ENCODE measurements at places on chromosomes 16 and 17.
A peak's percentile ranks its signal among the peaks of the same experiment; 100 is the strongest.

- peak; percentile 17 for DNase-seq
Observed at GRCh38 chr17:81665205-81666091, 957 bp downstream of the OXLD1 start.

- no peak for DNase-seq
Observed at GRCh38 chr16:31141489-31142108, 6.1 kb upstream of the PRSS8 start.

DNA sequence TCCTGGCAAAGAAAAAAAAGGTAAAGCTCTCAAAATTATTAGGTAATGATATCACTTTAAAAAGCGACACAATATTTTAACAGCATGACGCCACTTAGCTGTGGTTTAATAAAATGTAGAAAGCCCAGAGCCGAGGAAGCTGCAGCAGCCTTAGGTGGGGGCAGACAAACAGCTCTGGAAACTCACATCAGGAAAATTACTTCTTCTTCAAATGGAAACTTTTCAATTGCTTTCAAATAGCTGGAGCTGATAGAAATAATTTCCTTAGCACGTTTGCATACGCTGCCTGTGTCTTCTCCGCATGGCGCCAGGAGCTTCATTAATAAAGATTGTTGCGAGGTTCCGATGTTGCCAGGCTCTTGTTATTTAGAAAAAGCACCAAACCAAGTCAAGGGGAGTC is 835.3 kb upstream of the EEF2KMT start:
- no peak for DNase-seq

GRCh38 chr17:17140590-17140980 is 65.5 kb downstream of the PLD6 start:
- DNase-seq, result peak; percentile 64

DNA sequence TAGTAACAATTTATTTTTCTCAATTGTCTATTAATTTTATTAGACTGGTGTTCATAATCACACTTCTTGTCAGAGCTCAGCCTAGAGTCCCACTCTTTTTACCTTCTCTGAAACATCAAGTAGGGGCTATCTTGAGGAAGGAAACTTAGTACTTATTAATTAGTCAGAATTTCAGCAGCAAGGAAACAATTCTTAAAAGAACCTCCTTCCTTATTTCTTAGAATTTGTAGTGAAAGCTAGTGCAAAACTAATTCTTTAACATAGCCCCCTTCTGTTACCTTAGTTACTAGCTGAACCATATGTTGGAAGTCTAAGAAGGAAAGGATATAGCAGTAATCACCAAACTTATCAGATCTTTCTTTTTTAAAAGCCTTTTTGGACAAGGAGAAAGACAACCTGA is 35.2 kb downstream of the MAP2K4 start:
- DNase-seq, result no peak

DNA sequence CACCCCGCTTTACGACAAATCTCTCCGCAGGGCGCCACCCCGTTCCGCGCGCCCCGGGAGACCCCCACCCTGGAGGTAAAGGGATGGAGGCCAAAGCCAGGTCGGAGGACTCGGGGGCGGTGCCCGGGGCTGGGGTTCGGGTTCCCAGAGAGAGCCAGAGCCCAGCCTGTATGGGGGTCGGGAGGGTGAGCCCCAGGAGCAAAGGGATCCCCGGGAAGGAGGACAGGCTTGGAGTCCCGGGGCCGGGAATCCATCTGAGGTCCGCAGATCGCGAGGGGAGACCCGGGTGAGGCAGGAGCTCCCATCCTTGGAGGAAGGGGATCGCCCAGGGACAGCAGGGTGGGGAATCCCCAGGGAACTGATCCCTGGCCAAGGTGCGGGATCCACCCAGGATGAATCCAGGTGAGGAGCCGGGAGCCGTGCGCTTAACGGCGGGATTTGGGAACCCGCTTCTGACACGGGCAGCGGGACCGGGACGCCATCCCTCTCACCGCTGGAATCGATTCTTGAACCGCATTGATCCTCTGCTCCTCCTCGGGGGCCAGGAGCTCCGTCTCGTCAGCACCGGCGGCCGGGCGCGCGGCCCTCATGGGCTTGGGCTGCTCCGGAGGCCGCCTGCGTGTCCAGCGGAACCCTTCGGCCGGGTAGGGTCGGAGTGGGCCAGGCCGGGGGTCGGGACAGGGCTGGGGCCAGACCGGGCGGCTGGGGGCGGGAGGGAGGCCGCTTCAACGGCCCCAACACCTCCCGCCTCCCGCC is at the start of gene MMD:
Gene MMD (minus strand): TSS at position 657 of the 756 bp plus-strand sequence. CDS start 140 bp downstream, at position 517.
- peak; percentile 13 for DNase-seq

DNA sequence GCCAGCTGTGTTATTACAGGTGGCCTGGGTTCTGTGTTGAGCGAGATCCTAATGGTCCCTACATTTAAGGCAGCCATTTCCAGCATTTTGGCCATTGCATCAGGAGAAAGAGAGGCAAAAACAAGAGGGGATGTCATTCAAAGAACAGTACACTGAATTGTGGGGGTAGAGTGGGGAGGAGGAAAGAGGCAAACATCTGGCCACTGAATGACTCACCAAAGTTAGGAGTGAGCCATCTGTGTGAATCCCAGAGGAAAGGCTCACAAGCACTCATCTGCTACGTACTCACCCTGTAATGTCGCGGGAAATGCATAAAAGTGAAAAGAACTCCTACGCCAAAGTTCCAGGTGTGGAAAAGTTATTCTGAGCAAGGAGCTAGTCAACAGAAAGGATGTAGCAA is 16.7 kb downstream of the KRABD2 start:
- DNase-seq, result peak; percentile 86

- no peak for DNase-seq
Observed at GRCh38 chr16:35310999-35311398, 1851.6 kb downstream of the TP53TG3F start.

- no peak for DNase-seq
Observed at GRCh38 chr17:74639704-74640151, 16.2 kb upstream of the CD300E start.

- no peak for DNase-seq
Observed at GRCh38 chr16:65102326-65102725, 19.5 kb downstream of the CDH11 start.

DNA sequence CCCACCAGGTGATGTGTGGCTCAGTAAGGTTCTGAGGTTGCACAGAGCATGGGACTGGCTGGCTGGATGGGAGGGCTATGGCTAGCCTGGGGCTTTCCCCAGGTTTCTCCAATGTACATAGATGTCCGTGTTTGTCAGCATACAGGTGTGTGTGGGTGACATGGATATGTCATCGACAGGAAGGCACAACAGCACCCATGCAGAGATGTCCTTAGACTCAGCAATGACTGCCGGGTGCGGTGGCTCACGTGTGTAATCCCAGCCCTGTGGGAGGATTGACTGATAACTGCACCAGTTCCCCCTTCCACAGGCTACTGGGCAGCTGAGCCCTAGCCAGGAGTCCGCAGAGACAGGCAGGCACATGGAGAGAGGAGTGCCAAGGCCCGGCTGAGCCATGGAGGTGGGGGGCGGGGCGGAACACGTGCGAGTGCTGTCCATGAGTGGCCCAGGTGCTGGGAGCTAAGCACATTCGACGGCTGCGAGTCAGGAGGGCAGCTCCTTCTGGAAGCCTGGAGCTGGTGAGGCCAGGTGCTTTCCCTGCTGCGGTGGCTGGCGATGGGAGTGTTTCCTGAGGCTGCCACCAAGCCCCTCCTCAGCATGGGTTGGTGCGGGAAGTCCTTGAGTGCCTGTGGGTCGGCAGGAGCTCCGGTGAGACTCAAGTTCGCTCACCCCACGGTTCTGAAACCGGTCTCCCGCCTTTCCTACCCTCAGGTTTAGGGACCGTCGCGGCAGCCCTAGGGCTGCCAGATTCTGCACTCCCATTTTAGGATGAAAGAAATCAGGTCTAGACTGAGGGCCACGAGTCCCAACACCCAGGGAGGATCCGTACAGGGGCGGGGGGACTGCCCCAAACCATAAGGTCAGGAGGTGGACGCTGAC is 858 bp upstream of the ASPSCR1 start:
- no peak for DNase-seq

All from fibroblast of skin of abdomen (primary cell).